Prostate gland (tissue), 2 donors: ENCODE measurements at places on chromosomes 16 and 17.

DNA sequence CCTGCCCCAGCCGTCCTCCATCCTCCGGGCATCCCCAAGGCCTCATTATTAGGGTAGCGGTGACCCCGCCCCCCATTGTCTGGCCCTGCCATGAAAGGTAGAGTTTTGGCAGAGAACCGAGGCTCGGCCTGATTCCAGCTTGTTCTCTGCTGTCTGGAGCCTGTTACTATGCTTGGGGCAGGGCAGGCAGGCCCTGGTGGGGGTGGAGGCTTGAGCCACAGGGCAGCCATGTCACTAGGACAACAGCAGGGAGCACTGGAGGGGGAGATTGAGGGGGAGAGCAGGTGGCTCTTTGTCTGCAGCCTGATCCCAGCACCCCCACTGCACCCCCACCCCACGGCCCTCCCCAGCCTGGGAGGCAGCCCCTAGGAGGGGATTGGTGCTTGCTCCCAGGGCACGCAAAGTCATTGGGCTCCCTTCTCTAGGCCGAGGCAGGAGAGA lies 15.4 kb downstream of the RHBDL3 start:
- no peak overlapping the region for H3K27ac ChIP-seq
- no peaks in the 10 kb centered on the region for H3K36me3 ChIP-seq
- no peaks in the 10 kb centered on the region for H3K27me3 ChIP-seq

GRCh38 chr16:88295671-88296436 lies 86.9 kb upstream of the ZNF469 start:
- no peaks in the 10 kb centered on the region for H3K27me3 ChIP-seq
- no peak for DNase-seq
- no peaks in the 10 kb centered on the region for H3K36me3 ChIP-seq
- no peaks in the 10 kb centered on the region for H3K4me1 ChIP-seq

GRCh38 chr16:50538411-50539052 lies 9.7 kb upstream of the NKD1 start:
- H3K4me1 ChIP-seq, result no peaks in the 10 kb centered on the region
- H3K4me3 ChIP-seq, result no peak overlapping the region
- H3K27me3 ChIP-seq, result no peaks in the 10 kb centered on the region
- no peak for DNase-seq
- H3K27ac ChIP-seq, result no peak overlapping the region
- H3K36me3 ChIP-seq, result no peaks in the 10 kb centered on the region

DNA sequence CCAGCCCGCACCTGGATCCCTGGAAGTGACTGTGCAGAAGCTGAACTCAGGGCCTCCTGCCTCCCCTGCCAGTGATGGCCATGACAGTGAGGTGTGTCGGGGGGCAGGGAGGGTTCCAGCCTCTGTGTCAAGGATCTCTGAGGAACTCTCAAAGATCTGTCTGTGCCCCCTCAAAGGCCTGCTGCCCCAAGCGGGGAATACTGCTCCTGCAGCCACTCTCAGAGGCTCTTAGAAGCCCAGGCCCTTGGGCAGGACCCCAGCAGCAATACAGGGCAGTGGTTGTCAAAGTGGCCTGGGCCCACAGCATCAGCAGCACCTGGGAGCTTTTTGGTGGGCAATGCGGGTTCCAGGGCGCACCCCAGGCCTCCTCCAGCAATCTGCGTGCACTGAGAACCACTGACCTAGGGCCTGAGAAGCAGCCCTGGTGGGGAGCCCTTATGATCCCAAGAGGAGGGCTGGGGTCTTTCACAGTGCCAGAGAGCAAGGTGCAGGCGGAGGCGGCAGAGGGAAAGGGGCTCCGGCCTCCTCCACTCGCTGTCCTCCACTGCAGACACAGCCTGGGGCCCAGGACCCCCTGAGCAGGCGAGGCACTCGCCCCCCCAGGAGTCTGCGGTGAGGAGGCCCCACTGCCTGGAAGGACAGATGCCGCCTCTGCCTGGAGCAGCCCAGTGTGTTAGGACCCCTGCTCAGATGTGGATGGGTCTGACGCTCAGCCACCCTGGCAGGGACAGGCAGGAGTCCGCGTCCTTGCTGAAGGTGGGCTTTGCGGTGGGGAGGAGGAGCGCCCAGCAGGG lies 42.1 kb downstream of the ENGASE start:
- no peak overlapping the region for H3K4me3 ChIP-seq
- DNase-seq, result no peak
- peaks cover 8% of the 10 kb centered on the region for H3K27me3 ChIP-seq
- no peak overlapping the region for H3K27ac ChIP-seq

GRCh38 chr17:76270770-76271668 lies 5.9 kb downstream of the UBALD2 start:
- peaks cover 30% of the 10 kb centered on the region for H3K4me1 ChIP-seq
- H3K27ac ChIP-seq, result peak overlapping the region; percentile 73
- no peaks in the 10 kb centered on the region for H3K27me3 ChIP-seq
- DNase-seq, result no peak
- H3K36me3 ChIP-seq, result no peaks in the 10 kb centered on the region

DNA sequence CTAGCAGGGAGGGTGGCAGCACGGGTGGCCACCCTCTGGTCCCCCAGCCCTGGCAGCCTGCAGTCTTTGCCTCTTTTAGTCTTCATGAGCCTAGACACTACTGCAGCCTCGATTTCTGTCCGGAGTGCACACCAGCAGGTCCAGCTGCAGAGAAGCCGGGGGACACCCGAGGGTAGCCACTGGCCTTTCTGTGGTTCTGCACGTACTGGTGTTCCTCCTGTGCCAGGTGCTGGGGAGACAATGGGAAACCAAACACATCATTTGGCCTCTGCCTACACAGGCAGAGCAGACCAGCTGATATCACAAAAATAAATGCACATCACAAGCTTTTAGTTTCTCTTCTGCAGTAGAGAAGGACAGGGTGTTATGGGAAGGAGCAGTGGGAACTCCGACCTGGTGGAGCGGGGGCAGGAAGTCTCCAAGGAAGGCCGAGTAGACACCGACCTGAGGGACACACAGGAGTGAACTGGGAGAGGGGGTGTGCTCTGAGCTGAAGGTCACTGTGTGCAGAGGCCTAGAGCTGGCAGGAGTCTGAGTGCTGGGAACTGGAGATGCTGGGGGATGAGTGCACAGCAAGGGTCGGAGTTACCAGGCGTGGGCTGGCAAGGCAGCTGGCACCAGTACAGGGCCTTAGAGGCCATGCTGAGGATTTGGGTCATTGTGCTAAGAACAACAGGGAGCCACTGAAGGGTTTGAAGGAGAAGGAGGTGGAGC lies 23.1 kb downstream of the GPT2 start:
- DNase-seq, result no peak
- H3K27me3 ChIP-seq, result no peaks in the 10 kb centered on the region
- peaks cover 5% of the 10 kb centered on the region for H3K4me1 ChIP-seq
- H3K36me3 ChIP-seq, result no peaks in the 10 kb centered on the region
- H3K4me3 ChIP-seq, result no peak overlapping the region
- H3K27ac ChIP-seq, result peak overlapping the region; percentile 71
